ENCODE measurements at places on chromosomes 6 and 20.
A peak's percentile ranks its signal among the peaks of the same experiment; 100 is the strongest.

GRCh38 chr6:45300736-45301135, 27.4 kb upstream of the RUNX2 start:
- DNase-seq: no peak

DNA sequence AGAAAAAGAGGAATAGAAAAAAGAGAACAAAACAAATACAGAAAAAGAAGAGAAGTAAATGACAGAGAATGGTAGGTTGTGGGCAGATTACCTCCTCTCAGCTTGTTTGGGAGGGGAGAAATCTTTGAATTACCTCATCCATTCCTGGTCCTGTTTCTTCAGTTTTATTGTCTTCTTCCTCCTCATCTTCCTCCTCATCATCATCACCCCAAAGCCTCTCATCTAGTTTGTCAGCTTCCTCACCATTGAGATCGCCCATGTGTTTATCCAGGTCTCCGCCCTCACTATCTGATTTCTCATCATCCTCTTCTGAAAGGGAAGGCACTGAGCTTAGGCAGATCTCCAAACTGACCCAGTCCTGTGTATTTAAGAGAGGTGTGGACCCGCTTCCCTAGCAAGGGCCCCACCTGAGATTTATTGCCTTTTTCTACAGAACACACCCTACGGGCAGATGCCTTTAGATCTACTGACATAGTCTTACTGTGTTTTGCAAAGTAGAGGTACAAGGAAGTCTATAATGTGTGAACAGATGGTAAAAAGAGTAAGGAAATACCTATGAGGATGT, 24.2 kb upstream of the LYRM2 start:
- no peak for DNase-seq

- no peak for DNase-seq
Observed at GRCh38 chr20:5748246-5748645, 2.0 kb upstream of the SHLD1 start.

DNA sequence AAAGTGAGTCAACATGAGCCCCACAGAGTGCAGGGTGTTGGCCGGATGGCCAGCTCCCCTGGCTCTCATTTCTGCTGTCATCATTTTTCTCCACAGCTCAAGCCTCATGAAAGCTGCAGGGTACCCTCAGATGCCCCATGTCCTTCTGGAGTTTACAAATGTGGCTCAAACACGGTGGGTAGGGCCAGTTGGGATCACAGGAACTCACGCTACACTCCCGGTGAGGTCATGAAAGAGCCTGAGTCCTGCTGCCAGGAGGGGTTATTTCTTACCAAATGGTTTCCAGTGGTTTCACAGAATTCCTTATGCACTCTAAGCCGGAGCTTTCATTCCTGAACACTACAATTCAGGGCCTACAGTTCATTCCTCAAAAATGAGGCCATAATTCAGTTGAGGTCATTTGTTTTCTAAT, 78.7 kb downstream of the TMEM170B start:
- DNase-seq: peak; percentile 74

GRCh38 chr6:90643381-90643780, 56.5 kb upstream of the MAP3K7 start:
- DNase-seq: no peak

DNA sequence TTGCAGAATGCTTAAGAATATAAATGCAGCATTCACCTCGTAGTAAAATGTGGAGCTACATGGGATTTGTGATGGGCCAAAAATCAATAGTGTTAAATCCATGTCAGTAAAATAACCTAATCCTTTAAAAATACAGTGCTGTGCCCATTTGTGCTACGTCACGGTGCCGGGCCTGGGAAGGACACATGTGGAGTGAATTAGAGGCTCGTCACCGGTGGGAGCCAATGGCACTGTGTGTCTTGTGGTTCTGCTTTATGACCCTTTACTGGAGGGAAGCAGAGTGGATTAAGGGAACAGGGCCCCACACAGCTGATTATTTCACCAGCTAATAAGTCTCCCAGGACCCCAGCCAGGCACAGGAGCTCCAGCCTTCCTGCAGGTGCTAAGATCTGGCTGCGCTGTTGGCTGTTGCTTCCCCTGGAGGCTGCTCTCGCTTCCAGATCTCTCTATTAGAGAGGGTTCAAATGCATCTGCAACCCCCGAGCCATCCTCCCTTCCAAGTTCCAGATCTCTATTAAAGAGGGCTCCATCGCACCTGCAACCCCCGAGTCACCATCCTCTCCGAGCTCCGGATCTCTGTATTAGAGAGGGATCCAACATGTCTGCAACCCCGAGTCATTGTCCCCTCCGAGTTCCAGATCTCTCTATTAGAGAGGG, 405.8 kb downstream of the CDH4 start:
- no peak for DNase-seq

- DNase-seq: no peak
Observed at GRCh38 chr6:167094436-167094819, 28.5 kb upstream of the CCR6 start.

GRCh38 chr6:63941747-63942470, 306.3 kb downstream of the PHF3 start:
- no peak for DNase-seq

DNA sequence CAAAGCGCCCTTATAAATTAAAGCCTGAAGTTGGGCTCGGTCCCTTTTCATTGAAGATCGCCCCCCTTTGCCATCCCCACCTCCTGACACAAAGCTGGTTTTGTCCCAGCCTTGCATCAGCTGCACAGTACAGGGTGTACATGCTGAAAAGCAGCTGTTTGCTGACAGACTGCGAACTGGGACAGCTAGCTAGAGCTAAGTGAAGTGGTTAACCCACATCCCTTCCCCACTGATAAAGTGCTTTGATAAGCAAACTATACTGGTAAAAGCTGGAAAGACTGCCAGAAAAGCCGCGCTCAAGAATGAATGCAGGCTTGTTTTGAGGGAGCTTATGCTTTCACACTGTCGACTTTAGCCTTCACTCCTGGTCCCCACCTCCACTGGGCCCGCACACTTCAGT, 207.3 kb downstream of the GMDS start:
- DNase-seq: no peak

DNA sequence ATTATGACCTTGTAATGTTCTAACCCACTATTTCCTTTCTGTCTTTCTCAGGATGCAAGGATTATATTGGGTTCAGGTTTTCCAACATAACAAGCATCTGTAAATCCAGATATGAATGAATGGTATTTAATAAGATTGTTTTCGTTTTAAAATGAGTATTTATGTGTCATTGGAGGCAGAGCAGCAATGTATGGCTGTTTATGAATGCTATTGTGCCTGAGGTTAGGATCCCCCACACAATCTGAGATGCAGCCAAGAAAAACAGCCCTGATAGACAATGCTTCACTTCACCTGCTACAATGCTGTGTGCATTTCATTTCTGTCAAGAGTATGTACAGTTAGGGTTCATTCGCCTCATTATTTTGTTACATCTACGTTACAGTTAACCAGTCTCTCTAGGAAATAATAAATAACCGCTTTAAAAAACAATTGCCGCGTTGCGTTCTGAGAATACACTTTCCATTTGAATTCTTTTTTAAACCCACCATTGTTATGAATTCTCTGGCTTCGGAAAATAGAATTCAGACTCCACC, 19.6 kb downstream of the TFAP2A start:
- DNase-seq: no peak

- no peak for DNase-seq
Observed at GRCh38 chr6:71364889-71365542, 76.4 kb downstream of the OGFRL1 start.

- DNase-seq: no peak
Observed at GRCh38 chr6:146433881-146434731, 109.5 kb upstream of the RAB32 start.

- peak; percentile 33 for DNase-seq
Observed at GRCh38 chr6:81751388-81752083, 945 bp downstream of the TENT5A start.

GRCh38 chr6:1765160-1765903, 155.6 kb downstream of the FOXC1 start:
- DNase-seq: no peak

GRCh38 chr20:49909499-49910339, 5.6 kb downstream of the SPATA2 start:
- no peak for DNase-seq

- DNase-seq: no peak
Observed at GRCh38 chr6:118134206-118134605, 227.1 kb downstream of the SLC35F1 start.

- DNase-seq: no peak
Observed at GRCh38 chr6:41887331-41887751, 7.8 kb downstream of the USP49 start.

- no peak for DNase-seq
Observed at GRCh38 chr6:5158180-5158579, 73.0 kb downstream of the PPP1R3G start.

GRCh38 chr6:93567164-93567563, 147.8 kb upstream of the EPHA7 start:
- DNase-seq: no peak

- DNase-seq: peak; percentile 99
Observed at GRCh38 chr6:166382933-166383801, at the start of gene MPC1. MPC1 (minus strand) TSS chr6:166382940; CDS start chr6:166382876, 64 bp downstream.

- peak; percentile 41 for DNase-seq
Observed at GRCh38 chr20:15703171-15703911, 869.9 kb downstream of the KIF16B start.

- no peak for DNase-seq
Observed at GRCh38 chr6:113318575-113318917, 538.6 kb upstream of the MARCKS start.

DNA sequence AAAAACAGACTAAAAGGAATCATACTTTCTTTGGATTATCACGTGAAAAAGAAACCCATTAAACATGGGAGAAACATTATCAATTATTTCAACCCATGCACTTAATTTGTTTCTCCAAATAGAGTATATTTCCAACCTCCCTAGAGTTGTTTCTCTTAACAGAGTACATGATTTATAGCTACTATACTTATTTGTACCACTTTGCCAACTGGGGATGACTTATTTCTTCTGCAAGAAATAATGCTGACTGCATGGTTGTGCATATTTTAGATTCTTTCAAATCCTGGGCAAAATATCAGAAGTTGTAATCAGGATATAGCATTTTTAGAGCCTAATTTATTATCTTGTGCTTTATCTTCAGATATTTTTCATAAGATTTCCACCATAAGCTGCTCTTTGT, 629.1 kb upstream of the EYS start:
- peak; percentile 4 for DNase-seq

- DNase-seq: no peak
Observed at GRCh38 chr6:108123481-108123929, 42.3 kb upstream of the NR2E1 start.

DNA sequence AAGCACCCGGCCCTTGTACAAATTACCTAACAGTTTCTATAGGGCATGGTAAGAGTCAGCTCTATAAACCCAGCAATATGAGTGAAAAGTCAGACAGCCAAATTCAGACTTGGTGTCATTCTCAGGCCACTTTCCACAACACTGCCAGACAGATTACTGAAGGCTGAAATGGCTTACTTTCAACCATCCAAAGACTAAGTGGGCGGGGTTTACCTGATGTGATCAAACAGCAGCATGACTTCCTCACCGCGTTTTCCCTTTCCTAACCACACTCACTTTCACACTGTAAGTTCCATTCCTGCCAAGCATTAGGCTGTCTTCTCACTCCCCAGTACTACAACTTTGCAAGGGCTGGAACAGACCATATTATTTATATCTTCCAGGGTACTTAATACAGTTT, 85.9 kb downstream of the SMLR1 start:
- no peak for DNase-seq

- no peak for DNase-seq
Observed at GRCh38 chr20:63828545-63828944, 2.5 kb downstream of the ZBTB46 start.

GRCh38 chr6:35417979-35418661, 34.0 kb upstream of the FANCE start:
- DNase-seq: no peak

DNA sequence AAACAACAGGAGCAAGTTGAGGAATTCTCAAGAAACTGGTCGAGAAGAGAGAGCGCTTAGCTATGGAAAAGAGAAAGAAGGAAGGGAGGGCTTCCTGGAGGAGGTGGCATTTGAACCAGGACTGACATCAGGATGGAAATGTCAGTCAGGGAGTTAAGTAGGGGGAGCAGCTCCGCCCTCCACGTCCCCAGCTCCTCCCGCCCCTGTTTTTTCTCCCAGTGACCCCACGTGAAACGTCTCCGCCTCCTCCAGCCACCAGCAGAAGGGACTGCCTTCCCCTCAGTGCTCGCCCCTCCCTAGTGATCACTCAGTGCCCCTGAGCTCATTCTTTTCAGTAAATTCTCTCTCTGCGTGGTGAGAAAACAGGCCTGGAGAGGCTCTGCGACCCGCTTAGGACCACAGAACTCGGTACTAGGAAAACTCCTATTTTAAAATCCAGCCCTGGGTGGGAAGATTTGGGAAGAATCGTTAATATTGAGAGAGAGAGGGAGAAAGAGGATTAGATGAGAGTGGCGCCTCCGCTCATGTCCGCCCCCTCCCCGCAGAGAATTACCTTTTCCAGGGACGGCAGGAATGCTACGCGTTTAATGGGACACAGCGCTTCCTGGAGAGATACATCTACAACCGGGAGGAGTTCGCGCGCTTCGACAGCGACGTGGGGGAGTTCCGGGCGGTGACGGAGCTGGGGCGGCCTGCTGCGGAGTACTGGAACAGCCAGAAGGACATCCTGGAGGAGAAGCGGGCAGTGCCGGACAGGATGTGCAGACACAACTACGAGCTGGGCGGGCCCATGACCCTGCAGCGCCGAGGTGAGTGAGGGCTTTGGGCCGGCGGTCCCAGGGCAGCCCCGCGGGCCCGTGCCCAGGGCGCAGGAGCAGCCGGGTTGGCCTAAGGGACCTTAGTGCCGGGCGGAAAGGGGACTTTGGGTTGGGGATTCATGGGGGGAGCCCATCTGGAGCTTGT, 4.6 kb downstream of the HLA-DPB1 start:
- DNase-seq: peak; percentile 77

GRCh38 chr6:72816022-72816421, 194.2 kb downstream of the KCNQ5 start:
- no peak for DNase-seq

DNA sequence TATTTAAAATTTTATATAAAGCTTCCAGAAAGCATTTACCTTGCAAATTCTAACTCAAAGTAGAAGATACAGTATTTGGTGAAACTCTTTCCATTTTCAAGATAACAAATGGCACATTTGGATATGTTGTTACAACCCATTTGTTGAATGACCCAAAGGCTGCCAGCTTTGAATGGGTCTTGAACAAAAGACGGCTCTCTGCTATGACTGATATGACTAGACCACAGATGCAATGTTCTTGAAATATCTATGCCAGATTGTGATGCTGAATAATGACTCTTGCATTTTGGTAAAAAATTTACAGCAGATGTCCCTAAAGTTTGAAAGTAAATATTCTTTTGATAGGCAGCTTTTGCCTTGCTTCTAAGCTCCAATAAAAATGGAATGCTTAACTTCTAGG, 99.6 kb downstream of the HTR1B start:
- no peak for DNase-seq

- DNase-seq: no peak
Observed at GRCh38 chr20:49275636-49276035, 2.2 kb downstream of the ZNFX1 start.

- no peak for DNase-seq
Observed at GRCh38 chr6:53536561-53536960, 8.3 kb downstream of the GCLC start.

GRCh38 chr20:14951707-14952418, 614.5 kb upstream of the FLRT3 start:
- DNase-seq: peak; percentile 9

- no peak for DNase-seq
Observed at GRCh38 chr6:39156801-39157200, 41.8 kb upstream of the SAYSD1 start.

GRCh38 chr6:128963561-128963960, 80.6 kb downstream of the LAMA2 start:
- DNase-seq: peak; percentile 7
